ENCODE measurements at places on chromosomes 13 and 19. TPM values are rescaled to one million over a fixed set of nuclear protein-coding genes. Genes with fewer than 3 reads are reported as not detected.

Gene DZIP1
- 20.4 TPM for total RNA-seq

Gene TTYH1
- total RNA-seq: 7.0 TPM

Gene SIRT6
- 22.2 TPM for total RNA-seq

GRCh38 chr19:49492573-49493405, 3.4 kb upstream of the RPS11 start:
- DNase-seq: no peak
- no peaks in the 10 kb centered on the region for H3K27me3 ChIP-seq
- peaks cover 50% of the 10 kb centered on the region for H3K4me1 ChIP-seq
- peak overlapping the region; percentile 36 for H3K27ac ChIP-seq
- no peak overlapping the region for H3K4me3 ChIP-seq

- DNase-seq: no peak
- H3K4me3 ChIP-seq: no peak overlapping the region
- H3K4me1 ChIP-seq: peaks cover 9% of the 10 kb centered on the region
- H3K27me3 ChIP-seq: no peaks in the 10 kb centered on the region
- no peaks in the 10 kb centered on the region for H3K36me3 ChIP-seq
Measured at GRCh38 chr13:40776681-40777165, 5.7 kb upstream of the MRPS31 start.

Gene CYP2F1
- total RNA-seq: not detected

GRCh38 chr19:35436477-35437405, 11.3 kb upstream of the FFAR2 start:
- peak; percentile 33 for DNase-seq
- H3K36me3 ChIP-seq: no peaks in the 10 kb centered on the region
- peak overlapping the region; percentile 86 for H3K27ac ChIP-seq
- no peaks in the 10 kb centered on the region for H3K27me3 ChIP-seq

DNA sequence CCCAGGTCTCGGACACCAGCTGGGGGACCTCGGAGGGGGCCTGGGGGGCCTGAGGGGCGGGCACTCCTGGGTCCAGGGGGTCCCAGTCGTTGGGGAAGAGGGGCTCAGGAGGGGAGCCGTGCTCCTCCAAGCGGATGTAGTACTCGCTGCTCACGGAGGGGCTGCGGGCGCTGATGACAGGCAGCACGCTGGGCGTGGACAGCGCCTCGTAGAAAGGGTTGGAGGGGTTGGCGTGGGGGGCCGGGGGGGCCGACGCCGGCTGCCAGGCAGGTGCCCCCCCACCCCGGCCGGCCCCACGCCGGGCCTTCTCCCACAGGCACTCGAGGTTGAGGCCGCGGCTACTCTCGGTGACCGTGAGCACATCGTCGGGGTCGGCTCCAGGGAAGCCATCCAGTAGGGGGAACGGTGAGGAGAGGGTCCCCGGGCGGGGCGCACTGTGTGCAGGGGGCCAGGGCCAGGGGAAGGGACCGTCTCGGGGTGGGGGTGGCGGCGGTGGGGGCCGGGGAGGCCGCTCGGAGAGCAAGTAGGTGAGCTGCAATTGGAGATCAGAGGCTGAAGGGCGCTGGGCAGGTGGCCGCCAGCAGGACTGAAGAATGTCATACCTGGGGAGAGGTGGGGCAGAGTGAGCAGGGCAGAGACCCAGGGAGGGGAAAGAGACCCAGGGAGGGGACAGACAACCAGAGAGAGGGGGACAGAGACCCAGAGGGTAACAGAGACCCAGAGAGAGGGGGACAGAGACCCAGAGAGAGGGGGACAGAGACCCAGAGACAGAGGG, 12.1 kb downstream of the LMTK3 start:
- no peak overlapping the region for H3K4me3 ChIP-seq
- no peaks in the 10 kb centered on the region for H3K36me3 ChIP-seq
- peaks cover 29% of the 10 kb centered on the region for H3K27me3 ChIP-seq
- peak; percentile 17 for DNase-seq
- H3K4me1 ChIP-seq: peaks cover 51% of the 10 kb centered on the region
- no peak overlapping the region for H3K27ac ChIP-seq

DNA sequence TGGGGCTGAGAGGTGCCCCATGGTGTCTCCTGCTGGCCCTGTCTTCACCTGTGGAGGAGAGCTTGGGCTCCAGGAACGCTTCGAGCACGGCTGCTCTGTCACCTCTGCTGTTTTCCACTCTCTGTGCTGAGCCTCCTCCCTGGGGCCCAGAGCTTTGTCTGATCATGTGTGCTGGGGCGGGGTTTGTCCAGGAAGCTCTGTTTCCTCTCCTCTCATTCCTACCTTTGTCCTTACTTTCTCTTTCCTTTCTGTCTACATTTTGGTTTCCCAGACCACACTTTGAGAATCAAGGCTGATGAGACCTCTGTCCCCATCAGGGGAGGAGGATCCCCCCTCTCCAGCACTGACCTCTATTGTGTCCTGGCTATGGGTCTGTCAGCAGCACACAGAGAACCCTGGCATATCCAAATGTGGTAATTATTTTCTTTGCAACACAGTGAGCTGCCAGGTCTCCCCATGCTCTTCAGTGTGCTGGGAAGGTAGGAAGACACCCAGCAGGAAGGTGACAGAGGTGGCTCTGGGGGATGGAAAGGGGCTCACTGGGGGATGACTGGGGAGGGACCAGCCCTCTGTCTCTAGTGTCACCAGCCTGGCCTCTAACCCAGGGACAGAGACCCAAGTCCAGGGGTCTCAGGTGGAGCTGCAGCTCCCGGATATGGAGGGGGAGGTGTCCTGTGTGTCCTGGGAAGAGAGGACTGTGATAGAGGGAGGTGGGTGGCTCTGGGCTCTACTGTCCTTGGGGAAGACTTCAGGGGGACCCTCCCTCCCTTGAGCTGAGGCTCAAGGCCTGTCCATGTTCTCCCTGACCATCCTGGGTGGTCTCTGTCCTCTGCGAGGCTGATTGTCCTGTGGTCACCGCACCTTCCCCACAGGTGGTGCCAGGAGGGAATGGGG, at the start of gene CEACAM1:
Gene CEACAM1 (minus strand): TSS at position 128 of the 894 bp plus-strand sequence. CDS start 107 bp downstream, at position 21.
- peaks cover 35% of the 10 kb centered on the region for H3K4me1 ChIP-seq
- H3K4me3 ChIP-seq: peak within 1 kb of the TSS; percentile 42
- peak; percentile 79 for DNase-seq
- no peaks in the 10 kb centered on the region for H3K36me3 ChIP-seq
- no peaks in the 10 kb centered on the region for H3K27me3 ChIP-seq
- H3K27ac ChIP-seq: peak within 1 kb of the TSS; percentile 76

GRCh38 chr13:21330126-21330861, 128.8 kb downstream of the ZDHHC20 start:
- no peaks in the 10 kb centered on the region for H3K27me3 ChIP-seq
- H3K4me3 ChIP-seq: no peak overlapping the region
- H3K36me3 ChIP-seq: no peaks in the 10 kb centered on the region
- H3K27ac ChIP-seq: no peak overlapping the region
- DNase-seq: no peak
- no peaks in the 10 kb centered on the region for H3K4me1 ChIP-seq

GRCh38 chr19:9981406-9982260, 28.7 kb downstream of the COL5A3 start:
- DNase-seq: no peak
- H3K36me3 ChIP-seq: peaks cover 10% of the 10 kb centered on the region
- no peak overlapping the region for H3K4me3 ChIP-seq
- H3K4me1 ChIP-seq: no peaks in the 10 kb centered on the region
- H3K27me3 ChIP-seq: peaks cover 4% of the 10 kb centered on the region
